ENCODE measurements at places on chromosomes 16 and 17.
A peak's percentile ranks its signal among the peaks of the same experiment; 100 is the strongest.

GRCh38 chr16:9787717-9788116 lies 394.5 kb downstream of the GRIN2A start:
- DNase-seq, result no peak

DNA sequence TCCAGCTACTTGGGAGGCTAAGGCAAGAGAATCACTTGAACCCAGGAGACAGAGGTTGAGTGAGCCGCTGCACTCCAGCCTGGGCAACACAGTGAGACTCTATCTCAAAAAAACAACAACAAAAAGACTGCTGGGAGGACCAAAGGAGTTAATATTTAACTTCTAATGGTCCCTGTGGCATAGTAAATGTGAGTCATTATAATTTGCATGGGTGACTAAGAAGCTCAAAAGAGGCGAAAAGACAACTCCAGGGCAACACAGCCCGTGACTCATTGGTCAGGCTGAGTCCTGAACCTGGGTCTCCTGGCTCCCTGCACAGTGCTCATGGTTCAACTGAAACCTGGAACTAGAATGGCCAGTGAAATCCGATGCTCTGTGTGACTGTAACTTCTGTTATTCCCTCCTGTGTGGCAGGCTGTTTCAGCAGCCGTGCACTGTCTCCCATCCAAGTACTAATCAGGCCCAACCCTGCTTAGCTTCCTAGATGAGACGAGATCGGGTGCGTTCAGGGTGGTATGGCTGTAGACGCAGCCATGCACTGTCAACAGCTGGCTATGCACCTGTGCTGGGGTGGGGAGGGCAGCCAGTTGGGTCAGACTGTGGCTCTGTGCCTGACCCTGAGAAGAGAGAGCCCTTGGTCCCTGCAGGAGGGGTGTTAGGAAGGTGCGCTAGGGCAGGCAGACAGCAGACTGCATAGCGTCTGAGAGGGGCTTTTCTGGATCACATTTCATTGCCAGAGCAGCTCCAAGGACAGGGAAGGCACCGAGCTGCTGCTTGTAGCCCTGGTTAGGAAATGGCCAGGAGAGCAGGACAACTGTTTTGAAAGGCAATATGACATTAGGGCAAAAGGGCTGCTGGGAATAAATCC lies 14.5 kb upstream of the GPRC5C start:
- DNase-seq, result no peak

GRCh38 chr17:18980682-18981334 lies 23.8 kb downstream of the FAM83G start:
- DNase-seq, result no peak

- DNase-seq, result no peak
Observed at GRCh38 chr17:45118691-45119090, 13.6 kb downstream of the PLCD3 start.

GRCh38 chr16:11494433-11494832 lies 92.3 kb downstream of the LITAF start:
- no peak for DNase-seq

DNA sequence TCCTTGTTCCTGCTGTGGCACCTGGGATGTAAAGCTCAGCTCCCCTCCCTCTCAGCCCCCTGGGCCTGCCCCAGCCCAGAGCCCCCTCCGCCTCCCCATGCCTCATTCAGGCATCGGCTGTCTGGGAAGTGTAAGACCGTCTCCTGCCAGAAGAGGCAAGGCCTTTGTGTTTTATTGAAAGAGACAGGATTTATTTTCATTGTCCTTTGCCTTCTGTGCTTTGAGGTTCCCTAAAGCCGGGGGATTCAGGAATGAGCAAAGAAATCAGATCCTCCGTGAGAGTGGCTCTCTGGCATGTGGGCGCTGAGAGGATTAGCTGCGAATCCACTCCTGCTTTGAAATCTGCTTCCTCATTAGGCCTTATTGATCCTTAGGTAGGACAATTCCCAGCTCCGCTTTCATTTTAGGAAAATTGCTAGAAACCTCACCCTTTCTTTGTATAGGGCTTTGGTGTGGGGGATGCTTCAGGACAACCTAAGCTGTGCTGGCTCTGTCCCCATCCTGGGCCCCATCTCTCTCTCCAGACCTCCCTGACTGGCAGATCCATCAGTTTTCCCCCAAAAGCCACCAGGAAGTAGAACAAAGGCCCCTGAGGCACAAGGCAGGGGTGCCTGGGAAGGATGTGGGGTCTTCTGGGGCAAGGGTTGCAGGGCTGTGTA lies 211.5 kb upstream of the TNRC6C start:
- DNase-seq, result no peak

DNA sequence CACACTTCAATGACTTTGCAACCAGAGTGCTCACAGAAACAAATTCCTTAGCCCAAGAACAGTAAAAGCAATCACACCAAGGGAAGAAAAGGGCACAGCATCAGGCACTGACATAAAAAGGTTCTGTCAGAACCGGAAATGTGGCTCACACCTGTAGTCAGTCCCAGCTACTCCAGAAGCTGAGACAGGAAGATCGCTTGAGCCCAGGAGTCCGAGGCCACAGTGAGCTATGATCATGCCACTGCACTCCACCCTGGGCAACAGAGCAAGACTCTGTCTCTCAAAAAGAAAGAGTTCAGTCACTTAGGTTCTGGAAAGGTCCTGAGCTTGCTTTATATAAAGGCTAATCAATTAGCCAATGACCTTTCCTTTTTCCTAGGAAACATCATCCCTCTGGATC lies 22.7 kb downstream of the YWHAE start:
- DNase-seq, result no peak

- DNase-seq, result no peak
Observed at GRCh38 chr17:82468692-82469091, 10.2 kb downstream of the NARF start.

GRCh38 chr17:12230481-12231354 lies 210.0 kb downstream of the MAP2K4 start:
- DNase-seq, result no peak

- DNase-seq, result no peak
Observed at GRCh38 chr16:81778861-81779535, at the start of gene PLCG2. TSS of gene PLCG2 (plus strand) at chr16:81779291. CDS start at chr16:81785990, 6,699 bp downstream.

DNA sequence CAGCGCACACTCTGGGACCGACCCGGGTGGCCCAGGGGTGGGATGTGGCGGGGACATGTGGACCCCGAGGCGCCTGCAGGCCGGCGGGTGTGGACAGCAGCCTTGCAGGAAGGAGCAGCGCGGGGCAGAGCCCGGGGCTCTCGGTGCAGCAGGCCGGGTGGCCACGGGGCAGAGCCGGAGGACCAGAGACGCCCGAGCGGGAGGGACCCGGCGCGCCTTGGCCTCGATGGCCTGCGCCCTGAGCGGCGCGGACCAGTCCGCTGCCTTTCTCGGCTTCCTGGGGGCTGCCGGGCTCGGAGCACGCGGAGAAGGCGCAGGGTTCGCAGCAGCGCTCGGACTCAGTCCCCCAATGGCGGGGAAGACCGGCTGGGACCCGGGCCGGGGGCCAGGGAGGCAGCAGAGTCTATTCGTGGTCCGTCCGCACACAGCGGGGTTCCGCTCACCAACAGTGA lies 43.4 kb downstream of the OSBPL7 start:
- no peak for DNase-seq

DNA sequence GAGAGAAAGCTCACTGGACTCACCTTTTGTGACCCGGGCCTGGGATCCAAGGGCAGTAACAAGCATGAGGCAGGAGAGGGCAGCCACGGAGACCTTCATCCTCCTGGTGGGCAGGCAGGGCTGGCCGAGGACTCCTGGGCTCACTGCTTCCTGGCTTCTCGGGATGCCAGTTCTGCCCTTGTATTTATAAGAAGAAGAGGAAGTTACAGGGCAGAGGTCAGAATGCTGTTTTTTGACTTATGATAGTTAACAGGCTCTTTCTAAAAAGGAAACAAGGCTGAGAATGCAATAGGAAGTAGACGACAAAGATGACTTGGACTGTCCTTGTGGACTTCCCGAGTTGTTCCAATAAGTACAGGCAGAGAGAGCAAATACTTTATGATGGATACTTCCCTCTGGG lies at the start of gene CCL23:
Gene CCL23, minus strand, starts transcription at position 174 of the 400 bp plus-strand sequence. Its CDS starts 75 bp downstream, at position 99.
- DNase-seq, result no peak

- DNase-seq, result no peak
Observed at GRCh38 chr17:9628509-9628908, 16.8 kb upstream of the USP43 start.

GRCh38 chr16:66364117-66364958 lies 2.2 kb upstream of the CDH5 start:
- no peak for DNase-seq

- DNase-seq, result no peak
Observed at GRCh38 chr17:76560877-76561221, 21.0 kb downstream of the PRCD start.

- DNase-seq, result peak; percentile 53
Observed at GRCh38 chr17:45307290-45308015, 9.4 kb downstream of the MAP3K14 start.

- DNase-seq, result no peak
Observed at GRCh38 chr16:67858500-67858899, 11.0 kb upstream of the CENPT start.

GRCh38 chr17:68319410-68320162 lies 28.3 kb downstream of the ARSG start:
- DNase-seq, result no peak

GRCh38 chr17:81125573-81126081 lies 39.7 kb upstream of the PVALEF start:
- DNase-seq, result no peak

DNA sequence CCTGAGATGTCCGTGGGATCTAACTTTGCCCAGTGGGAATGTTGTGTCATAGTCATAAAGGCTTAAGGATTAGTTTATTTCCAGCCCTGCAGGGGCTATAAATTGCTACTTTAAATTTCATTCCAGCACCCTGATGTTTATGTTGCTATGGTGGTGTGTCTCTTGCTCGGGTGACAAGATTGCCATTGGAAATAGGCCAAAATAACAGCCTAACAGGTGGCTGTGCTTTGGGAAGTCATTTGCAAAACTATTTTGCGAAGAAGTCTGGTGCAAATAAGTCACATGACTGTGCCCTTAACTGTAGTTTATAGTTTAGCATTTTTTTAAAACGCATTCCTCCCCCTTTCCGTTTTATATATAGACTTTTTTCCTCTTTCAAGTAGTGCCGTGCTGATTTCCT lies 23.1 kb downstream of the PITPNC1 start:
- no peak for DNase-seq

DNA sequence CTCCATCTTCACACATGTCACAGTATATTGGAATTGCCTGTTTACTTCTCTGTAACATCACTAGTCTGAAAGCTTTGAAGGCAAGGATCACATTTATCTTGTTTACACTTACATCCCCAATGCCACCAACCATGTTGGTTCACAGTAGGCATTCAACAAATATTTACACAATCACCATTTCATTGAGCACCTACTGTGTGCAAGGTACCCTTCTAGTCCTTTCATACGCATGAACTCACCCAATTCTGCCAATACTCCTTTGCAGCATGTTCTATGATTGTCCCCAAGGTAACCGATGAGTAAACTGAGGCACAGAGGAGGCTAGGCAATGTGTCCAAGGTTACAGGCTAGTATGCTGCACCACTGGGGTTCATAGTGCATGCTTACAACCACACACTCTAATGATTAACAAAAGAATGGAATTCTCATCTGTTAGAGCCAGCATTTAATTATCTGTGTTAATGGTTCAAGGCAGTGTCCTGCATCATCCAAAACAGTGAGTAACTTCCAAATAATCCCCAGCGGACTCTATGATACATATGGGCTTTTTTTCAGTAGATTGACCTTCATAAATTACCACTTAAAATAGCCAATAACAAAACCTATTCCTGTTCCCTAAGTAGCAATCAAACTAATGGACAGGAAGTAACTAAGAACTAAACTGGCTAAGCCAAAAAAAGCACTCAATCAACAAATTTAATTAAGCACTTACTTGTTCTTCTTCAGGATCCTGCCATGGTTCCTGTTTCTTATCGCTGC lies 364.5 kb upstream of the XYLT1 start:
- DNase-seq, result no peak

DNA sequence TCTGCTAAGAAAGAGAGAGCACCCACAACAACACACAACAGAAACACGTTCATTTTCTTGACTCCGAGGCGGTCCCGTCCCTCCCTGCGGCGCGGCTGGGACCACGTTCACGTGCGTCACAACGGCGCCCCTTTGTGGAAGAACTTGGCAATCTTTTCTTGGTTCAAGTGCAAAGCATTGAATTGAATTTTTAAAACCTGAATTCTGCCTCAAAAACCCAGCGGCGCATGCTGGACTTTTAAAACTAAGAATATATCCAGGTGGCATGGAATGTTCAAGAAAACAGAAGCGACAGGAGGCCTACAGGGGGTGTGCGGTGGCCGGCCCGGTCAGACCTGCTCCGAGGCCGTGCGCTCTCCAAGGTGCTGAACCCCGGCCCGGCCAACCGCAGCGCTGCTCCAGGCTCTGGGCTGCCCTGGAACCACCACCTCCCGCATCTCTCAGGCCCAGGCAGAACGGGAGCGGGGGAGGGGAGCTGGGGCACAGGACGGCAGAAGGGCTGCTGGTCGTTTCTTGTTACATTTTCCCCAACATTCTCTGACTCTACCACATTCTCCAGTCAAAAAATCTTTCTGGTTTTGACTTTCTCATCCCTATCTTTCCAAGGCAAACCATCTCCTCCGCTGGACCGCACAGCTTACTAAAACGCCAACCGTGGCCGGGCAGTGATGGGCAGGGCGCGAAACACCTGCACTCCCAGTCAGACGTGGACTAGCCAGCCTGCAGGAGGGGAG lies 3.4 kb upstream of the HEXD start:
- DNase-seq, result peak; percentile 43
